Stimulated activated CD4-positive, alpha-beta T cell treated with anti-CD3 and anti-CD28 coated beads, Interleukin-12 subunit alpha, Interleukin-12 subunit beta, amount 100 ng/mL, for 4 hours (primary cell): ENCODE measurements at places on chromosomes 12 and 14.

GRCh38 chr12:121786440-121786825 lies 7.1 kb downstream of the RHOF start:
- no peak for DNase-seq

DNA sequence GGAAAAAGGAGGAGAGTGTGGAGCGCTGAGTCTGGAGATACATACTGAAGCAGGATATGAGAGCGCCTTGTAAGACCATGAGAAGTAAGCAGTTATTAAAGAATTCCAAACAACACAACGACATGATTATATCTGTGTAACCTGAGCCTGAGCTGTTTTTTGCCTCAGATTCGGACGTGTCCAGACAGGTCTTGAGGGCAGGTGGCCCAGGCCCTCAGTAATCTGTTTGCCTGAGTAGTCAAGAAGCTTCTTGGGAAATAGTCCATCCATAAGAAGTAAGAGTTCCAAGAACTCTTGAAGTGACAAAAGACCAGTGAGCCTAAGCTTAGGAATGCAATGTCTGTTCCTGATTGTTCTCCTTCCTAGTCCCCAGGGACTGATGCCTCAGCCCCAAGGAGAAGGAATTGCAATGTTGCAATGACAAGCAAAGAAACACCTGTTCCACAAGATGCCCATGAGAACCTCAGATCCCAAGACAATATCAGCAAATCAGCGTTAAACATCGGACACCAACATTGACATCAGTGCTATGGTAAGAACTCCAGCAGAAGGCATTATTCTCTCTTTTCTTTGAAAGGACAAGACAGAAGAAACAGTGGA lies 34.7 kb upstream of the ADAMTS20 start:
- no peak for DNase-seq

GRCh38 chr14:104604458-104605449 lies at the start of gene TMEM179:
Gene TMEM179 (minus strand): TSS chr14:104604772. CDS start chr14:104604741, 31 bp downstream.
- no peak for DNase-seq

GRCh38 chr12:76948879-76949278 lies 70.1 kb upstream of the CSRP2 start:
- no peak for DNase-seq

DNA sequence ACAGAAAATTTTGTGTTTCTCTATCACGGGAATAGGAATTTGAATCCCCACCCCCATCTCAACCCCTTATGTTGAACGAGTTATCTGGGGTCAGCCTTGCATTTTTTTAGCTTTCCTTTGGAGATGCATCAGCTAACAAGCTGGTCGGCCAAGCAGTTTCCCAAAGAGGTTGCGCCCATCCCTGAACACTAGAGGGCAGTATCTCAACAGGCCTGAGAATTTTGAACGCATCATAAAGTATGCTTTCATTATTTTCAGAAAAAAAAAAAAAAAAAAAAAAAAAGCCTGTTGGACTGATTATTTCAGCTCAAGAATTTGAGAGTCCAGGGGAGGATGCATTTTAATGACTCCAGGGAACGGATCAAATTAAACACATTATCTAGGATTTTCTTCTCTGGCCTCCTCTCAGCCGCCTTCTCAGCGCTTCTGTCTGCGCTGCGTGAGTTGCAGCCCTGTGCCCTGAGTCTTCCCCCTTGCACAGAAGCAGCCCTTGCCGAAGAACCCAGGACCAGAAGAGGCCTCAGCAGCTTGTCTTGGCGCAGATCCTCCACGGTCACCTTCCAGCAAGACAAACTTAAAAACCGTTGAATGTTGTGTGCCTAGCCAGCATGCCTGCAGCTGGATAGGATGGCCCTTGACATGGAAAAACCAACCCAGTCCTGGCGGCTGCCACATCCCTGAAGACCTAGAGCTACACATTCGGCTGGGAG lies 76.6 kb upstream of the GZMB start:
- peak; percentile 35 for DNase-seq

- DNase-seq = no peak
Measured at GRCh38 chr14:31508135-31508534, 20.3 kb upstream of the GPR33 start.

DNA sequence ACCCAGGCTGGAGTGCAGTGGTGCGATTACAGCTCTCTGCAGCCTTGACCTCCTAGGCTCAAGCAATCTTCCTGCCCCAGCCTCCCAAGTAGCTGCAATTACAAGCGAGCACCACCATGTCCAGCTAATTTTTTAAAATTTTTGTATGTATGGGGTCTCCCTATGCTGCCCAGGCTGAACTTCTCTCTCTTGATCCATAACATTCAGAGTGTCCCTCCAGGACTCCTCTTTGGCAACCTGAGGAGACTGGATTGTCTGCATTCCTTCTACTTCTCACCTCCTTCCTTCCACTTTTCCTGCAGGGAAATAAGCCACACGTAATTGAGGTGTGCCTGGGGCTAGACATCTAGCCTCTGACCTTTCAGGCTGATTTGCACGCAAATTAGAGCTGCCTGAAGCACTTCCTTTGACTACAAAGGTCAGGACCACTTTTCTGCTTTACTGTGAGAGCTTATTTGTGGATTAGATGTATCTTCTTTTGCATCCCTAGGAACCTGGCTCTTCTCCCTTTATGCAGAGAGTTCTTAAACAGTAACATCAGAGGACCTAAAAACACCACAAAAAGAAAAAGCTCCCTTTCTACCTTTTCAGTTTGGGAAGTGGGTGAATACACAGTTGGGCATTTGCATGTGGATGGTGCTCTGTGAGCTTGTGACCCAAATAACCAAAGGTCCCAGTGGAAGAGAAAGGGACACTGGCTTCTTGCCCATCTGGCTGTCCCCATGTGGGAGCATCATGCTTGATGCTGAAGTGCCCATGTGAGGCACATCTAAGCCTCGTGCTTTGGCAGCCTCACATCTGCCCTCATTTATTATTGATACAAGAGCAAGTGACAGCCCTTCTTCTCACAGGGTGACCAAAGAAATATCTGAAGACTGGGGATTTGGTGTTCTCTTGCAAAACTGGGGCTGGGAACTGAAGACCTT lies 33.5 kb downstream of the PYGL start:
- DNase-seq = no peak

DNA sequence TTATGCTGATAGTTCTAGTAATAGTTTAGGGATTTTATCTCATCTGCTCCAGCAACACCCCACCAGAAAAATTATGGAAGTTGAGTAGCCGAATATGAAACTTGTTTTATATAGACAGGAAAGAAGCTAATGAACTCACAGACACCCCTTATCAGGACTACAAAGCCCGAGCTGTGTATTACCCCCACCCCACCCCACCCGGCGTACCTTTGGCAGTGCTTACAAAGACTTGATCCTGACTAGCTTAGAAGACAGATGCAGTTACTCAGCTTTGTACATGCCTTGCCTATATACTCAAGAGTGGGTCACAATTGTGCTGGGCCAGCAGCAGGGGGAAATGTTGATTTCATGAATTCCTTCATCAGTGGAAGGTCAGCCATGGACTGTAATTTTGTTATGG lies 22.4 kb downstream of the PROX2 start:
- no peak for DNase-seq

GRCh38 chr12:104175726-104176247 lies 37.8 kb upstream of the NFYB start:
- DNase-seq = no peak

- DNase-seq = no peak
Measured at GRCh38 chr14:99138999-99139865, 132.8 kb downstream of the BCL11B start.

- DNase-seq = no peak
Measured at GRCh38 chr12:109558374-109559199, 14.7 kb downstream of the MMAB start.
